ENCODE measurements at places on chromosomes 3 and 15. TPM values are rescaled to one million over a fixed set of nuclear protein-coding genes. Genes with fewer than 3 reads are reported as not detected.

DNA sequence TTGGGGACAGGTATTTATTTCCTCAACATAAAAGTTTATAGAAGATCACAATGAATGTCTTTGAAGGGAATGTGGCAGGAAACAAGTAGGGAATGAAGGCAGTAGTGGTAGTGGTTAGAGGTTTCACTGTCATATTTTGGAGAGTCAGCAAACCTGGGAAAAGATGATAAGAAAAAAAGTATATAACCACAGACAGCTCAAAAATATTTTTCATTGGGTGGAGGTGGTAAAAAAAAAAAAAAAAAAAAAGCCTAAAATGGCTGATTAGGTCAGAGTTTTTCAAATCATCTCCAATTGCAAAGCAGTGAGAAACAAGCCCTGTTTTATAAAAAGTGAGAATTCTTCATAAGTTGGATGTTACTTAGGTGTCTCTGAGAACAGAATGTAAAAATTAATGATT is 400.0 kb downstream of the LSAMP start:
- H3K27me3 ChIP-seq: no peaks in the 10 kb centered on the region
- no peaks in the 10 kb centered on the region for H3K36me3 ChIP-seq
- H3K4me1 ChIP-seq: no peaks in the 10 kb centered on the region
- no peak for DNase-seq

GRCh38 chr15:80722811-80723210 is 27.7 kb downstream of the ABHD17C start:
- no peak overlapping the region for H3K27ac ChIP-seq
- DNase-seq: peak; percentile 3
- H3K4me3 ChIP-seq: no peak overlapping the region
- H3K36me3 ChIP-seq: peaks cover 9% of the 10 kb centered on the region

DNA sequence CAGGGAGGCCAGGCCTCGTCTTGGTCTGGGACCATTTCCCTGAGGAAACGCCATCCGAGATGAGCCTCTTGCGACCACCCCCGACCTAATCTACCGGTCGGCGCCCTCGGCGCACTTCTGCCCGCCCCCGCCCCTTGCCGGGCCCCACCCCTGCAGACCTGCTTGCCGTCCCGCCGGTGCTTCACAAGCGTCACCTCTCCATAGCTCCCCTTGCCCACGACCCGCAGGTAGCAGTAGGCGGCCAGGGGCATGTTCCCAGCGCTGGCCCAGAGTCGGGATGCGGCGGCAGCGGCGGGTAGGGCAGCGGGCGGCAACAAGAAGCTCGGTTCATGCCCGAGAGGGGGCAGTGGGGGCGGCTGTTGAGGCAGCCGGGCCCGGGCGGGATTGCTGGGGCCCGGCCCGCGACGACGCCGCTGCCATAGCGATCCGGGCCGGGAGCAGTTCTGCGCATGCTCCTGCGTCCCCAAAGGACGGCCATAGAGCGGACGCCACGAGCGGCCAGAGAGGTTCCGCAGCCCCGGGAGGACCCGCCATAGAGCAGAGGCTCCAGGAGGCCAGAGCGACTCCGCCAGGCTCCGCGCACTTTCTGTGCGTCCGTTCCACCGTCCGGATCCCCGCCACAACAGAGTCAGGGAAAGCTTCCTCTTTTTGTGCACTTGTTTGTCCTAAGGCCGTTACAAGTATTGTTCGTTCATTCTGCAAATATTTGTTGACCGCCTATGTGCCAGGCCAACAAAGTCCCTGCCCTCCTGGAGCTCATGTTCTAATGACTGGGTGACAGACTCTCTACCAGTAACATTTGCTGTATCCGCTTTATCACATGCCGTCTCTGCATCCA is at the start of gene NEK4:
Gene NEK4 (minus strand): TSS at position 445 of the 838 bp plus-strand sequence. CDS start 194 bp downstream, at position 251.
- peak within 1 kb of the TSS; percentile 91 for H3K4me3 ChIP-seq
- peak; percentile 97 for DNase-seq
- H3K36me3 ChIP-seq: peaks cover 23% of the 10 kb centered on the region
- H3K27me3 ChIP-seq: no peaks in the 10 kb centered on the region

DNA sequence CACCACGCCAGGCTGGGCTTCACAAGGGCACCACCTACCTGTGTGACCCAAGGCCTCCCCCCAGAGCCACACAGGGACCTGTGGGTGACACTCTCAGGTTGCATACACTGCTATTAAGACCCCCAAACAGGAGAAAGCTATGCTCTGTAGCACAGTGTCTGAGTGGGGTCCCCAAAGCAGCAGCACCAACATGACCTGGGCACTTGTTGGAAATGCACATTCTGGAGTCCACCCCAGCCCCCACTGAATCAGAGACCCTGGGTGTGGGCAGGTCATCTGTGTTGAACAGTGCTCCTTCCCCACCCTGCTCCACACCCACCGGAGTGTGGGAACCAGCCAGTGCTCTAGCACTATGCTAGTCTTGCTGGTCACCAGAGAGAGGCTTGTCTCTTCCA is 76.1 kb downstream of the ADAMTS17 start:
- H3K4me3 ChIP-seq: no peak overlapping the region
- H3K4me1 ChIP-seq: no peaks in the 10 kb centered on the region
- no peak overlapping the region for H3K27ac ChIP-seq
- no peaks in the 10 kb centered on the region for H3K36me3 ChIP-seq
- H3K27me3 ChIP-seq: no peaks in the 10 kb centered on the region

- no peak overlapping the region for H3K4me3 ChIP-seq
- DNase-seq: no peak
- no peaks in the 10 kb centered on the region for H3K36me3 ChIP-seq
- peak overlapping the region; percentile 26 for H3K27ac ChIP-seq
- peaks cover 3% of the 10 kb centered on the region for H3K4me1 ChIP-seq
Observed at GRCh38 chr3:170636400-170636973, 50.6 kb upstream of the SLC7A14 start.

DNA sequence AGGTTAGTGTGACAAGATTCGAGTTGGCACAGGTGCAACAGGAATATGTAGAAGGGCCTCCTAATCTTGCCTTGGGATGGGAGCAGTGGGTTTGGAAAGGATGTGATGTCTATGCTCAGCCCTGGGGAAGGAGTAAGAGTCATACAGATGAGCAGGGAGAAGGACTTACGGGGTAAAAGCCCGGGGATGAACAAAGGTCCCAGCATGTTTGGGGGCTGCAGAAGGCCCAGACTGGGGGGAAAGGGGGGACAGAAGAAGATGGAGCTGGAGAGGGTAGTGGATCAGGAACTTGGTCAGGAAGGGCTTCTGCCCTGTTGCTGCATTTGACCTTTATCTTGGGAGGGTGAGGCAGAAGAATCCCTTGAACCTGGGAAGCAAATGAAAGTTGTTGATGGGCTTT is 240.1 kb upstream of the ST8SIA2 start:
- DNase-seq: peak; percentile 12
- no peaks in the 10 kb centered on the region for H3K36me3 ChIP-seq
- no peak overlapping the region for H3K27ac ChIP-seq
- no peak overlapping the region for H3K4me3 ChIP-seq
- no peaks in the 10 kb centered on the region for H3K27me3 ChIP-seq
- H3K4me1 ChIP-seq: no peaks in the 10 kb centered on the region

DNA sequence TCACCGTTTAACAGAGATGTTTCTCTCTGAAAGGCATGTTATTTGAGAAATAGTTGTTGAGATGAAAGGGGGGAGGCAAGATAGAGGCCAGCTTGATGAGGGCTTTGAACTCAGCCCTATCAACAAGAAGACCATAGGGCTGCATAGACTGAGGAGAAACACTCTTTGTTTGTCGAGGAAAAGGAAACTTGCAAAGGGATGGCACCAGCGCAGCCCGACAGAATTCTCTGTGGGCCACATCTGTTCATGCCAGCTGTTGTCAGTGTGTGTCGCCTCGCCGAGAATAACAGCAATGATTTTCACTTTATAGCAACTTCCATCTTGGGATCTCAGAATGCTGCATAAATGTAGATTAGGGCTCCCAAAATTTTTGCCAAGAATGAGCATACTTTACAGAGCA is 478.3 kb upstream of the TPRG1 start:
- H3K4me1 ChIP-seq: no peaks in the 10 kb centered on the region
- H3K27ac ChIP-seq: no peak overlapping the region
- H3K27me3 ChIP-seq: no peaks in the 10 kb centered on the region
- no peaks in the 10 kb centered on the region for H3K36me3 ChIP-seq

DNA sequence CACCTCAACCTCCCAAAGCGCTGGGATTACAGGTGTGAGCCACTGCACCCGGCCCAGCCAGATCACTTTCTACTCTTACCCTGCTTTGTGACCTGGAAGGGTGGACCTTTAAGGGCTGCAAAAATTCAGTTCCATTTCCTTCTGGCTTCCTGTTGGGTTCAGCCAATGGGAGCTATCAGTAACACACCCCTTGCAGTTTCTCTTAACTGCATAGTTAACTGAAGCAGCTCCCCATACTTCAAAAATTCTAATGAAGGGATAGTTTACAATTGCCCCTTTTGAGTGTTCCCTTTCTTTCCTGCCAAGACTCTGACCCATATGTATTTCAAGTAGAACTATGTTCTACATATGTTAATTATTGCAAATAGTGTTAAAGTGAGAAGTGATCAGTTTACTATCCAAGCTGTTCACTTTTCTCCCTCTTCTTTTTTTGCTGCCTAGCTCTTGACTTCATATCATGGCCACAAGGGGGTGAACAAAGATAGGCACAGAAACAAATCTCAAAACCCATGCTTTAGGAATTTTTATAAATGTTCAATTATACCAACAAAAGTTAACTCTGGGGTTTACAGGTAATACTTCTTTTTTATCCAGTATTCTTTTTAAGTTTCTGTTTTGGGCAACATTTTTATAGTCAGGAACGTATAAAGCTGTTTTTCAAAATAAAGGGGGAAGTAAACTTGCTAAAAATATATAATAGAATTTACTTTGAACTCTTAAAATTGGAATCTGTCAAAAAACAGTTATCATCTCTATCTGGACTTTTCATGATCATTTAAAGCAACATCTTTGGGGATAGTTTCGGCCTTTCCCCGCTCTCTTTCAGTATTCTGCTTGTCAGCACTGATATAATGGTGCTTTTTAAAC is 8.1 kb downstream of the PGBD4 start:
- H3K27me3 ChIP-seq: no peaks in the 10 kb centered on the region
- H3K36me3 ChIP-seq: no peaks in the 10 kb centered on the region
- H3K27ac ChIP-seq: no peak overlapping the region
- no peak overlapping the region for H3K4me3 ChIP-seq
- DNase-seq: no peak
- H3K4me1 ChIP-seq: no peaks in the 10 kb centered on the region

DNA sequence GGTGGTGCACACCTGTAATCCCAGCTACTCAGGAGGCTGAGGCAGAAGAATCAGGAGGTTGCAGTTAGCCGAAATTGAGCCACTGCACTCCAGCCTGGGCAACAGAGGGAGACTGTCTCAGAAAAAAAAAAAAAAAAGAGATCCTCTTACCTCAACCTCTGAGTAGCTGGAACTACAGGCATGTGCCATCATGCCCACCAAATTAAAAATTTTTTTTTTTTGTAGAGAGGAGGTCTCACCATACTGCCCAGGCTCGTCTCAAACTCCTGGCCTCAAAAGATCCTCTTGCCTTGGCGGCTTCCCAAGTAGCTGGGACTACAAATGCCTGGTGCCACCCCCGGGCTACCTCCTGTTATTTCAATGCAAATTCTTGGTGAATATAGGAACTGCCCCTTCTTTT is 1.5 kb downstream of the UMPS start:
- H3K27ac ChIP-seq: no peak overlapping the region
- H3K36me3 ChIP-seq: peaks cover 39% of the 10 kb centered on the region
- DNase-seq: no peak
- peak overlapping the region; percentile 98 for H3K4me3 ChIP-seq
- H3K27me3 ChIP-seq: peaks cover 28% of the 10 kb centered on the region
- no peaks in the 10 kb centered on the region for H3K4me1 ChIP-seq

GRCh38 chr15:93829115-93829870 is 402.1 kb upstream of the MCTP2 start:
- DNase-seq: peak; percentile 85
- no peaks in the 10 kb centered on the region for H3K36me3 ChIP-seq
- no peak overlapping the region for H3K27ac ChIP-seq
- no peaks in the 10 kb centered on the region for H3K27me3 ChIP-seq
- peaks cover 18% of the 10 kb centered on the region for H3K4me1 ChIP-seq
- H3K4me3 ChIP-seq: no peak overlapping the region

DNA sequence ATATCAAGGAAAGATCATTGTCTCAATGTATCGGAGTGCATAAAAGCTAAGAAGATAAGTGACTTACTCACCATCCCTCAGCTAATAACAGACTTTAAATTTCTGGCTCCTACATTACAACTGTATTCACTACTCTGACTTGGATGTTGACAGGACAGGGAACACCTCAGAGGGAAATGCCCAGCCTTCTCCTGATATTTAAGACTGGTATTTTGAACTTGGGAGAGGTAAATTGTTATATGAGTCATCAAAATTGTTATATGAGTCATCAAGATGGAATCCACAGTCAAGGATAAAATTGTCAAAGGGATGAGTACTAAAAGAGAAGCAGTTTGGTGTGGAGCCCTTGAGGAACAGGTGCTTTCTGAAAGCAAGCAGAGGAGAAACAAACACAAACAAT is 961.4 kb downstream of the VGLL3 start:
- no peak overlapping the region for H3K27ac ChIP-seq
- no peaks in the 10 kb centered on the region for H3K27me3 ChIP-seq
- no peak overlapping the region for H3K4me3 ChIP-seq
- no peak for DNase-seq

- H3K4me1 ChIP-seq: no peaks in the 10 kb centered on the region
- no peak for DNase-seq
Observed at GRCh38 chr3:120348065-120348990, 826 bp downstream of the LRRC58 start.

GRCh38 chr15:90015749-90016148 is 14.6 kb downstream of the ZNF710 start:
- peaks cover 13% of the 10 kb centered on the region for H3K4me1 ChIP-seq
- peaks cover 13% of the 10 kb centered on the region for H3K36me3 ChIP-seq
- no peak overlapping the region for H3K4me3 ChIP-seq
- no peak for DNase-seq

The CCRL2 gene
- total RNA-seq: not detected

The WDR93 gene
- total RNA-seq: 0.64 TPM

The ANKRD34C gene
- total RNA-seq: not detected

The FEZF2 gene
- not detected for total RNA-seq

The C3orf22 gene
- not detected for total RNA-seq

The ARMC8 gene
- 60.4 TPM for total RNA-seq

The REC114 gene
- not detected for total RNA-seq
